ENCODE measurements at places on chromosomes 7 and 10.

GRCh38 chr10:15172306-15172840 is 3.9 kb upstream of the NMT2 start:
- no peak for DNase-seq

DNA sequence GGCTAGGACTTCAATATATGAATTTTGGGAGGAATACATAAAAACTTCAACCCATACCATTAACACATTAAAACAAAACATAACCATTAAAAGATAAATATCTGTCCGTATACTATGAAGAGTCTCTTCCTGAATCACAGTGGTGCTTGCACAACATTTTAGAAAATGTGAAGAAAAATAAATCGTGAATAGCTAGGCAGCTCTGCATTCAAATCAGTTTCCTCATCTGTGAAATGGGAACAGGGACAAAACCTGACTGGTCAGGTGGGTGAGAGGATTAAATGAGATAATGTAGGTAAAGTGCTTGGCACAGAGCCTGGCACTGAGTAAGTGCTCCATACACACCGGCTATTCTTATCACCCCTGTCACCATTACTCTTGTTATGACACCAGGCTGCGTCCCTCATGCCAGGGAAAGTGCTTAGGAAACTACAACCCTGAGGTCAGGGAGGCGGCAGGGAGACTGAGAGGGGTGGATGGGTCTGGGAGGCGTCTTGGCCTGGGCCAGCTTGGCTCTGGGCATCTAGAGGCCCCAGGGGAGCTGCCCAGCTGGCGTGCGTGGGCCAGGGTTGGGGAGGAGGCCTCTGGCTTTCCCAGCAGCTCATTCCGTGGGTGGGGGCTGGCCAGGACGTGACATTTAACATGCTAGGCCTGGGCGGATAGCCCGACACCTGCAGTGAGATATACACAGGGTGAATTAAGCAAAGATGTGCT is 78.3 kb downstream of the SH3PXD2A start:
- DNase-seq: no peak

DNA sequence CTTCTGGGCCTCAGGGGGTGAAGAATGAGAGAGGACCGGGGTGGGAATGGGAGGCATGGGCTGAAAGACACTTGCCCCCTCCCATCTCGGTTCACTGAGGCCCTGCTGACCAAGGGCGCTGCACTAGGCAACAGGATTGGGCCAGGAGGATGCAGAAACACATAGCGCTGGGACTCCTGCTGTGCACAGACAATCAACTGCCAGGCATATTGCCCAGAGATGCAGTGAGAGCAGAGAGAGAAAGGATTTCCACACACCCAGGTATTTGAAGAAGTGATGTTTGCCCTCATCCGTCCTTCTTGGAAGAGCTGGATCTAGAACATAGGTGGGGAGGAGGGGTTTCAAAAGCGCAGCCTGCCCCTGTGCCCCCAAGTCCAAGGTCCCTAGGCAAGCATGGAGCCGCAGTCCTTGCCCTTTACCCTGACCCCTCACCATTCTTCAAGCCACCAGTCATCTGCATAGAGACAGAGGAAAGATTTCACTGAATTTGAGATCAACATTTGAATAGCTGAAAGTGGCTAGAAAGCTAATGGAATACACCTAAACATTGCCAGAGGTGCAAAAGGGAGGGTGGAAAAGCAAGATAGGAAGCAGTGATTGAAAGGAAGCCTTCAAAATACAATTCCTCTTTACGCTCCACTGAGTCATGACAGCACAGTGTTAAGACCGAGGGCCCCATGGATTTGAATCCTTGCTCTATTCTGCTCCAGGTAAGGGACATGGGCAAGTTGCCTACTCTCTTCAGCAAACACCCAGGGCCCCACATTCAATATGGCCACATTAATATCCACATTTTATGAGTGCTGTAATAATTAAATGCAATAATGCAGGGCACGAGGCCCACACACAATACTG is 44.2 kb upstream of the TNS3 start:
- DNase-seq: peak; percentile 72

DNA sequence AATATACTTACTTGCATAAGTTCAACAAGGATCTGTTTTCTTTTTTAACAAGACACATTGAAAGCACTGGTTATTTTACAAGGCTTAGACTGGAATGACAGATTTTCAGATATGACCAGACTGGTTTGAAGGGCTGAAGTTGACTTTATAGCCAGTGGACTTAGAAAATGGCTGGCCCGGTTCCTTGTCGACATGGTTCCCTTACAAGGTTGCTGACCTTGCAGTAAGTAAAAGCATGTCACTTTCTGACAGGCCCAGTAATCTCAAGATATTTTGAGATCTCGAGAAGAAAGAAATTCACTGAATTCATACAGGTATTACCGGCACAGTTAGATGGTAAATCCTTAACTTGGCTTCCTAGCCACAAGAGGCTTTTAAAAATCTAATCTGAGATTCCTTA is 136.5 kb downstream of the COBL start:
- DNase-seq: no peak

GRCh38 chr7:28703037-28703765 is 254.9 kb downstream of the TRIL start:
- no peak for DNase-seq

DNA sequence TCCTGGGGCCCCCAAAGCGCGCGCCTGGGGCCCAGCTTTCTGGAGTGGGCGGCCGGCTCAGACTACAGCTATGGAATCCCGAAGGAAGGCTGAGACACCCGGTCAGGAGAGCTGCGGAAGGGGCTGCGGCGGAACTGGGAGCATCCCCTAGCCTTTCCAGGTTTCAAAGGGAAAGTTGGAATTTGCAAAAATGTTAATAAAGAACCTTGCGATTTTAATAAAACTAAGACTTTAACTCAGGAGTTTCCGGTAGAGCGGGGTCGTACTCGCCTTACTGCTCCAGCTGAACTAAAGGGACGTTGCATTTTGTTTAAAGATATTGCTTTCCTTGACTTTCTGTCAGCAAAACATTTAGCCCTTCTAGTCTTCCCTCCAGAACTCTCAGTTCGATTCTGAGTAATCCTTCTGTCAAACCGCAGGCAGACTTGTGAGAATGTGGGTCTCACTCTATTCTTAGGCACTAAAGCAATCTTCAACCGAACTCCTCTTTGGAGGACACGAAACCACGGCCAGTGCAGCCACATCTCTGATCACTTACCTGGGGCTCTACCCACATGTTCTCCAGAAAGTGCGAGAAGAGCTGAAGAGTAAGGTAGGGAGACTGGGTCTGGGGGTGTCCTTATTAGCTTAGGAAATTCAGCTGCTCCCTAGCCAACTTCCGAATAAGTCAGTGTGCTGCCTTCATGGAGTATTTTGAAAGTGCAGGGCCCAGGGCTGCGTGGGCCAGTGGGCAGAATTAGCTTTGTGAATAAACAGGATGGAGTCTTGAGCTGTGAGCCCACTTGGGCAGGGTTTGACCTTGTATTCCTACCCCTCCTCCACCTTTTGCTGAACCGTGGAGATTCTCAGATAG is 1.9 kb downstream of the CYP26A1 start:
- no peak for DNase-seq

- DNase-seq: peak; percentile 29
Observed at GRCh38 chr7:44060948-44061644, 4.3 kb downstream of the PGAM2 start.
